B cell (primary cell): ENCODE measurements at places on chromosomes 7 and 10. TPM values are rescaled to one million over a fixed set of nuclear protein-coding genes. Genes with fewer than 3 reads are reported as not detected.

TDRD1 gene
- 0.22 and 0.29 TPM in 2 replicates for total RNA-seq

UCMA gene
- total RNA-seq, result not detected in 2 replicates

ACTA2 gene
- total RNA-seq, result 1.6 and 1.8 TPM in 2 replicates

SLC26A4 gene
- total RNA-seq, result 0.05 and 0.29 TPM in 2 replicates

FHIP2A gene
- total RNA-seq, result 18.2 and 28.6 TPM in 2 replicates

GRCh38 chr10:98967601-98968000 lies 268.1 kb downstream of the HPSE2 start:
- H3K27me3 ChIP-seq, result no peaks in the 10 kb centered on the region
- H3K4me3 ChIP-seq, result no peak overlapping the region
- no peak for DNase-seq
- H3K4me1 ChIP-seq, result no peaks in the 10 kb centered on the region
- H3K36me3 ChIP-seq, result no peaks in the 10 kb centered on the region

GRCh38 chr10:3778692-3779157 lies 6.3 kb downstream of the KLF6 start:
- no peak overlapping the region for H3K27ac ChIP-seq
- no peaks in the 10 kb centered on the region for H3K27me3 ChIP-seq
- peaks cover 32% of the 10 kb centered on the region for H3K4me1 ChIP-seq
- H3K4me3 ChIP-seq, result no peak overlapping the region
- peaks cover 72% of the 10 kb centered on the region for H3K36me3 ChIP-seq
- DNase-seq, result no peak

- no peaks in the 10 kb centered on the region for H3K27me3 ChIP-seq
- no peak overlapping the region for H3K4me3 ChIP-seq
- DNase-seq, result no peak
- peaks cover 2% of the 10 kb centered on the region for H3K36me3 ChIP-seq
These were observed 251.1 kb upstream of the KAT6B start for GRCh38 chr10:74575191-74575720.

DNA sequence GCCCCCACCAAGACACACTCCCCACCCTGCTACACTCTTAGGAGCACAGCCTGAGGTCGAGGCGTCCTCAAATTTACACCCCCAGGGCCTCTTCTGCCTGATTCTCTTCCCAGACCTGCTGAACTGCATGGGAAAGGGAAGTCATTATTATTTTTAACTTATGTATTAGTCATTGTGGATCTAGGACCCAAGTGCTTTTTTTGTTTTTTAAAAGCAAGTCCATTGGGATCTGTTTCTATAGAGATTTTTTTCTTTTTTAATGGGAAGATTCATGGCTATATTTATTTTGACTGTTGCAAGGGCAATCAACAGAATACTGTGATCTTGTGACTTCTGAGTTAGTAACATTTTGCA lies 203.8 kb downstream of the ZMYND11 start:
- no peak overlapping the region for H3K4me3 ChIP-seq
- DNase-seq, result no peak
- no peak overlapping the region for H3K27ac ChIP-seq
- H3K27me3 ChIP-seq, result no peaks in the 10 kb centered on the region

- H3K27me3 ChIP-seq, result no peaks in the 10 kb centered on the region
- peaks cover 9% of the 10 kb centered on the region for H3K36me3 ChIP-seq
- peaks cover 14% of the 10 kb centered on the region for H3K4me1 ChIP-seq
- H3K4me3 ChIP-seq, result peak within 1 kb of the TSS; percentile 98
- peak within 1 kb of the TSS; percentile 83 for H3K27ac ChIP-seq
These were observed at the start of gene ORC5 for GRCh38 chr7:104207731-104208420. ORC5 (minus strand) TSS chr7:104208013; CDS start chr7:104207904, 109 bp downstream.

GRCh38 chr7:139693651-139694388 lies 84.0 kb downstream of the HIPK2 start:
- H3K27ac ChIP-seq, result no peak overlapping the region
- no peak for DNase-seq
- no peaks in the 10 kb centered on the region for H3K27me3 ChIP-seq
- no peaks in the 10 kb centered on the region for H3K36me3 ChIP-seq

GRCh38 chr10:126570621-126571602 lies 99.6 kb downstream of the C10orf90 start:
- H3K4me3 ChIP-seq, result no peak overlapping the region
- H3K27ac ChIP-seq, result no peak overlapping the region
- H3K4me1 ChIP-seq, result no peaks in the 10 kb centered on the region
- no peaks in the 10 kb centered on the region for H3K27me3 ChIP-seq
- H3K36me3 ChIP-seq, result no peaks in the 10 kb centered on the region

GRCh38 chr10:58281092-58281752 lies 12.3 kb downstream of the CISD1 start:
- no peak overlapping the region for H3K27ac ChIP-seq
- H3K4me3 ChIP-seq, result no peak overlapping the region
- DNase-seq, result no peak
- peaks cover 7% of the 10 kb centered on the region for H3K36me3 ChIP-seq
- H3K27me3 ChIP-seq, result no peaks in the 10 kb centered on the region
